ENCODE measurements at places on chromosomes 6 and 20. TPM values are rescaled to one million over a fixed set of nuclear protein-coding genes. Genes with fewer than 3 reads are reported as not detected.

Gene TFEB
- 45.7 TPM for total RNA-seq

Gene DYNLRB1
- total RNA-seq: 134 TPM

Gene ZNF318
- 9.2 TPM for total RNA-seq

Gene SIRPB1
- 0.35 TPM for total RNA-seq

Gene ADA
- total RNA-seq: 22.8 TPM

Gene APOM
- 2.8 TPM for total RNA-seq

Gene GNRH2
- not detected for total RNA-seq

Gene OXT
- total RNA-seq: not detected

Gene BTN1A1
- total RNA-seq: not detected

Gene RALGAPB
- 25.0 TPM for total RNA-seq

Gene PDE10A
- total RNA-seq: 3.6 TPM

Gene SLC22A16
- total RNA-seq: not detected

Gene GPLD1
- 1.0 TPM for total RNA-seq
